ENCODE measurements at places on chromosomes 13 and 19.

GRCh38 chr19:35623327-35624010 is 5.4 kb upstream of the RBM42 start:
- no peak for DNase-seq

- no peak for DNase-seq
Observed at GRCh38 chr13:65035302-65035701, 2194.8 kb downstream of the PCDH9 start.

GRCh38 chr13:114079601-114080536 is 52.6 kb downstream of the RASA3 start:
- no peak for DNase-seq

- no peak for DNase-seq
Observed at GRCh38 chr19:9171393-9171991, 7.3 kb upstream of the OR7D2 start.

Data from testis (tissue), 5 donors.